ENCODE measurements at places on chromosomes 13 and 19.
A peak's percentile ranks its signal among the peaks of the same experiment; 100 is the strongest.

- no peak for DNase-seq
Observed at GRCh38 chr19:55449469-55449868, 6.4 kb upstream of the SHISA7 start.

GRCh38 chr19:18500376-18500775, 21.5 kb downstream of the ELL start:
- no peak for DNase-seq

- DNase-seq = no peak
Observed at GRCh38 chr19:14412324-14412995, 6.7 kb downstream of the DDX39A start.

DNA sequence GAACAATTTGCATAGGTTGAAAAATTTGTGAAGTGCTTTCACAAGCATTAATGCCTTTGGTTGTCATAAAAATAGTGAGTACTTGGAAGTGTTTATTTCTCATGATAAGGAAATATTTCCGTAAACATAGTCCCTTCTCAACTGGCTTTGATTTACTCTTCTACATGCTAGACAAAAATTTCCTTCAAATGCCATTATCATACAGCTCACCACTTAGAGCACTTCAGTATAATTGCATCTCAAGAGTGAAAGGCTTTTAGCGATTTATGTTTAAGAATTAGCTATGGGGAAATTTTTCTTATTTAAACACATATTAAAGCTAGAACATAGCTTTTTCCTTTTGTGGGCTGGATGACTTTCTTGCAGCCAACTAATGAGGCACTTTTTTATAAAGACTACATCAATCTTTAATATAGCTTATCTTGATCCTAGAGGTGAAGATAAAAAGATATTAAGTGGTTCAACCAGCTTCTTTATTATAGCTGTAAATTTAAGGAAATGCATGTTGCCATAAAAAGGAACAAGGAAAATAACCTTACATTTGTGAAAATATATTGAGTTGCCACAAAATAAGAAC, 656.8 kb downstream of the SLITRK6 start:
- no peak for DNase-seq

- DNase-seq = no peak
Observed at GRCh38 chr19:35349614-35350521, 2.2 kb downstream of the FFAR1 start.

- no peak for DNase-seq
Observed at GRCh38 chr13:104320446-104320845, 1254.2 kb upstream of the SLC10A2 start.

DNA sequence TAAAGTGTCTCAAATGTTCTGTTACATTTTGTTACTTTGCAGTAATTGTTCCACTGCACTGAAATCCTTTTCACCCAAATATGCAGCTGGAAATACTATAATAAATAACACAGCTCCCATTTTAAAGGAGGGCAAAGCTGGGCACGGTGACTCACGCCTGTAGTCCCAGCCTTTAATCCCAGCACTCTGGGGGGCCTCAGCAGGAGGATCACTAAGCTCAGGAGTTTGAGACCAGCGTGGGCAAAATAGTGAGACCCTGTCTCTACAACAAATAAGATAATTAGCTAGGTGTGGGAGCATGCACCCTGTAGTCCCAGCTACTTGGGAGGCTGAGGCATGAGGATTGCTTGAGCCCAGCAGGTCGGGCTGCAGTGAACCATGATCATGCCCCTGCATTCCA, 7.5 kb upstream of the UBAC2 start:
- no peak for DNase-seq

GRCh38 chr19:56778351-56778750, 62.2 kb downstream of the PEG3 start:
- no peak for DNase-seq

DNA sequence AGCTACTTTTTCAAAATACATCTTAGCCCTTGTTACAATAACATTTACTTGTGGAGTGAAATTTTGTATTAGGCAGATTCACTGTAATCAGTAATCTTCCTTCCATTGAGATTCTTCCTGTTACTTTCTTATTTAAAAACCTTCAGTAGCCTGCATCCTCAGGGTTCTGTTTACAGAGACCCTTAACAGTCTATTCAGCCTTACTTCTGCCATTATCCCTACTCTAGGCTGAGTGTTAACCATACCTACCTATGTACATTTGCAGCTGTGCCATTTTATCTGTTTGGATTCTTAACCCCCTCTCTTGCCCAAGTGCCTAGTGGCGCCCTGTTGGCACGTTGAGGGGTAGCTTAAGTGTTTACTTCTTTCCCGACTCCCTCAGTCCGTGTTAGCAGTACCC, 71.9 kb downstream of the LRCH1 start:
- DNase-seq = no peak

GRCh38 chr13:111020021-111020420, 95.1 kb upstream of the ARHGEF7 start:
- no peak for DNase-seq

GRCh38 chr13:109548374-109548773, 238.0 kb downstream of the IRS2 start:
- DNase-seq = no peak

GRCh38 chr13:30133554-30133912, 173.8 kb downstream of the KATNAL1 start:
- DNase-seq = no peak

DNA sequence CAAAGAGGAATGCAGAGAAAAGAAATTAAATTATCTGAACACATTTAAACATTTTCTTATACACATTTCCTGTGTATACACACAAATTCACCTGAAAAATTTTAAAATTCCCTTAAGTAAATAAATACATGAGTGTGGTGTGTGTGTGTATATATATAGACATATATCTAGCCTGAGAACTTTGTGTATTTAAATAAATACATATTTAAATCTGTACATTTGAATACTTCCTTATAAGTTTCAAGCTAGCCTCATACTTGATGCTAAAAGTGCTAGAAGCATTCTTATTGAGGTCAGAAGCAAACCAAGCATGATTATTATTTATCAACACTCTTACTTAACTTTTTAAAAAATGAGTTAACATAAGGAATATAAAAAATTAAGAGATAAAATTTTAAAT, 260.7 kb downstream of the NHLRC3 start:
- no peak for DNase-seq

DNA sequence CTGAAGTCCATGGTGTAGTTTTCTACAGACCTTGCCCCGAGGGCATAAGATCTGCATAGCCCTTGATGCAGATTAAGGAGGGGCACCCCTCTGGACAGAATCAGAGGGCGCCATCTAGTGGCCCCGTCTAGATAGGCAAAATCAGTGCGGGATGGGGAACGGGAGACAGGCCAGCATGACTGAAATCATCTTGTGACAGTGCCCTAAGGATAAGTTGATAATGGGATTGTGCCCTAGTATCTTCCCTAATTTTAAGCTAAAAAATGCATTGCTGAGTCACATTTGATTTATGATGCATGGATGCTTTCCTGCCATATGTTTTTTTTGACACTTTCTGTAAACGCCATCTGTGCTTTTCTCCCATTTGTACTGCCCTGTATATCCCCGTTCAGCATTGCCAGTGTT, 19.0 kb upstream of the GPI start:
- peak; percentile 97 for DNase-seq

DNA sequence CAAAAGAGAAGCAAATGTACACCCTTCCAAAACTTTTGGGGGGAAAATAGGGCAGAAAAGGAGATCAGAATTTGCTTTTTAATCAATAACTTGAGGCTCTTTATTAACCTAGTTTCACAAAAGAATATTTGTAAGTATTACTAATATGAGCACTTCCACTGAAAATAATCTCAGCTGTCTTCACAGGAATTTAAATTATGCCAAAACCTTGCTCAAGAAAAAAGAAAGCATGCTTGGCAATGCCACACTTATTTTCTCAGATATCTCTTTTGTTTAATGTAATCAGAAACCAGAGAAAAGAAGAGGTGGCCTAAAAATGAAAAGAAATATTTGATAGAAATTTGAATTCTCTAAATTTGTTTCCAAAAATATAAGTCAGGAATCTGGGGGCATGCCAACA, 234.9 kb upstream of the GPC6 start:
- DNase-seq = no peak

GRCh38 chr19:2810141-2811091, 9.3 kb upstream of the ZNF554 start:
- DNase-seq = no peak

- DNase-seq = no peak
Observed at GRCh38 chr13:52053460-52053859, 29.0 kb downstream of the UTP14C start.

DNA sequence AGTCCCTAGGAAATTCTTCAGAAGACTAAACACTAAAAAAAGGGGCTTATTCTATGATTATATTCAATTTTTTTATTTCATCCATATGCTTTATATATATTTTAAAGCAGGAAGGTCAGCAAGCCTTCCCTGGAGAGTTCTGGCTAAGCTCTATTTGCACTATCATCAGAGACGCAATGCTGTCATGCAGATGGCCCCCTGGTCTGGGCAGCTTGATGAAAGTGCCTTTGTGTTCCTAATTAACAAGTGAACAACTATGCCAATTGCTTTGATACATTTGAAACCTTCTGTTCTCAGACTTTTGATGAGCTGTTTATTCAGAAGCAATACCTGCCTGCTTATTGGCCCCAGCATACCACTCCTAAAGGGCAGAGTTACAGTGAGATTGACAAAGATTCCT, 1344.6 kb downstream of the OLFM4 start:
- peak; percentile 80 for DNase-seq

- DNase-seq = no peak
Observed at GRCh38 chr19:38039966-38040365, 133.0 kb downstream of the SIPA1L3 start.

DNA sequence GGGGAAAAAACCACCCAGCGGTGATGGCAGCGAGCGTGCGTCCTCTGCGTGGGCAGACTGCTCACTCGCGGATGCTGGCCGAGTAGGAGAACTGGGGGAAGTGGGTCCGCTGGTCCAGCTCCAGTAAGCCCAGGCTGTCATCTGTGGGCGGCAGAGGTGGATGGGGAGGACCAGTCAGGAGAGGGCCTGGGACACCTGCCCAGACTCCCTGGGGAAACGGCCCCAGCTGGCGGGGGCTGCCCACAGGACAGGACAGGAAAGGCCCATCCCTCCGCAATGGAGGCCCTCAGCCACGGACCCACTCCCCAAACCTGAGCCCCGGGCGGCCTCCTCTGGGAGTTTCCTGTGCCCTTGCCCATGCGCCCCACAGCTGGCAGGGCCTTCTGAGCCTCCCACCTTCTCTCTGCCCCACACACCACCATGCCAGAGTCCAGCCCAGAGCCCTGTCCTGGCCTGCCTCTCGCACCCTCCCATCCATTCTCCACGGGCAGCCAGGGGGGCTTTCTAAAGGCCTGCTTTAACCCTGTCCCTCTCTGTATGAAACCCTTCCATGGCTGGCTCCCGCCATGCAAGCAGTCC, 7.4 kb upstream of the CCNP start:
- DNase-seq = no peak

DNA sequence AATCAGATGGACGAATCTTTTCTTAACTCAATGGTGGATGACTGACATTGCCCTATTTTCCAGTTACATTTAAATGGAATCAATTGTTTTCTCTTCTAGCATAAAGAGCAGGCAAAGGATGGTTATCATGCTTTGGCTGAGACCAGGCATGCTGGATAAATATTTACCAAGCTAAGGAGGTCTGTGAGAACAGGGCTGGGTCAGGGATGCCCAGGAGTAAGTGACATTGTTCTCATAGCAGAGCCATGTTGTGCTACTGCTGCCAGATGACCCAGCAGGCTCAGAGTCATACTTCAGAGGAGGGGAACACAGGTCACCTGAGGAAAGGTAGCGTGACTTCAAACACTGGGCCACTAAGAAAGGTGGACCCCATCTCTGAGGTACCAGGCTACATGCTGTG, 116.0 kb upstream of the RNF113B start:
- no peak for DNase-seq

GRCh38 chr13:53174545-53174944, 145.9 kb downstream of the OLFM4 start:
- peak; percentile 32 for DNase-seq

DNA sequence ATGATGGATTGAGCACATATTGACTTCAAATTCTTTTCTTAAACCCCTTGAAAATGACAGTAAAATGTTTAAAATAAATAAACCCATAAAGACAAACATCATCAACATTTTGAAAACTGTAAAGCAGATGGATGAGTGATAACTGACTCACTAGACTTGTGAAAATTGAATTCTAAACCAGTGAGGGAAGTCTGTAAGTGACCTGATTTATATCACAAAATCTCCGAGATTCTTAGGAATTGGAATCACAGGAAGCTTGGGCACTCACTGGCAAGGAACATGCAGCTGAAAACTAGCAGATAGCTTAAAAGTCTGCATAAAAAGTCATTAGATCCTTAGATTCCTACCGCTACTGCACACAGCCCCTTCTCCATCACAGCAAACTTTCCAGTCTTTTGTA, 51.3 kb upstream of the TSC22D1 start:
- no peak for DNase-seq

GRCh38 chr13:41614671-41615527, 157.5 kb downstream of the RGCC start:
- no peak for DNase-seq

- DNase-seq = no peak
Observed at GRCh38 chr19:2602391-2603181, 99.9 kb downstream of the GNG7 start.

- DNase-seq = no peak
Observed at GRCh38 chr13:107252428-107252827, 684.5 kb upstream of the ARGLU1 start.

GRCh38 chr13:78779608-78780007, 120.7 kb upstream of the OBI1 start:
- DNase-seq = peak; percentile 94
